Astrocyte of the spinal cord (primary cell): ENCODE measurements at places on chromosomes 13 and 19.

DNA sequence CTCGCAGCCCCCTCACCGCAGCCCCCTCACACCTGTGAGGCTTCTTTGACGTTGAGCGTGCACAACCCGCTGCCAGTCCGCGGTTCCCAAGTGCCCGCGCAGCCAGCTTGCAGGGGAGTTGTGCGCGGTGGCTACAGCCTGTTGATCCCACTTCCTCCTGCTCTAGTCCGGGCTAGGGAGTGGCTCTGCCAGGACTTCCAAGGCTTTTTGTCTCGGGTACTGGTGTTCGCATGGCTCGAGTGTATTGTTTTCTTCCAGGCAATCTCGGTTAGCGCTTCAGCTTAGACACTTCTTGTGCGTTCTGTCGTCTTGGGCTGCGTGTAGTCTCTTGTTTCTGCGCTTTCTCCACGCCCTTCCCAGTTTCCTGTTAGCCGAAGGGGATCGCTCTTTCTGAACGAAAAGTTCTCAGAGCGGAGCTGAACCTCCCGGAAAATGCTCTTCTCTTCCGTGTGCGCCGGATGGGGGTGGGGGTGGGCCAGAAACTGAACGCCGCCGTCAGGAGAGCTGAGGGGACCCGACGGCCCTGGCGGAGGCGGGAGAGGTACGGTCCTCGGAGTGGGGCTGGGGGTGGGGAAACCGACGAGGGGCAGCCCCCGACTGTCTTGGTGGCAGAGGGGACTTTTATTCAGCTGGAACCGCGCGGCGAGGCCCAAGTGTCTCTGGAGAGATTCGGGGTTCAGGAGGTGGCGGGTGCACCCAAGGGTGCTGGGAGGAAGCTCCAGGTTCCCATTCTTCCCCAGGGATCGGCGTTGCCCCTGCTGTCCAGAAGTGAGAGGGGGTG lies 697 bp upstream of the DGKH start:
- peak; percentile 65 for DNase-seq

DNA sequence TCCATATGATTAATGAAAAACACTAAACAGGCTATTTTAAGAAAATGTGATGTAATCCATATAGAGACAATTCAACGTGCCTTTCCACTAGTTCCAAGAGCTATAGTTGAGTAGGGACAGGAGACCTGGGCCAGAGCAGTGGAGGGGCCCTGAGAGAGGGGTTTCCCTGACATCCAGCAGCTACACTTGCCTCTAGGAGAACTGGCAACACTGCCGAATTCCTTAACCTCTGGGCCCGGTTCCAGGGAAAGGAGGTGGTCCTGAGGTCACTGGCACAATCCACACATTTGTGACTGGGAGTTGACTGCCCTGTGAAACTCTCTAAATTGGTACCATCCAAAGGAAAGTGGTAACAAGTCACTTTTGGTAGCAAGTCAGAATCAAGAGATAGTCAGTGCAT lies 264.4 kb downstream of the DCLK1 start:
- peak; percentile 29 for DNase-seq

GRCh38 chr13:31880851-31881494 lies 141.6 kb downstream of the RXFP2 start:
- DNase-seq, result no peak

GRCh38 chr13:39825886-39826285 lies 170.4 kb downstream of the COG6 start:
- no peak for DNase-seq

DNA sequence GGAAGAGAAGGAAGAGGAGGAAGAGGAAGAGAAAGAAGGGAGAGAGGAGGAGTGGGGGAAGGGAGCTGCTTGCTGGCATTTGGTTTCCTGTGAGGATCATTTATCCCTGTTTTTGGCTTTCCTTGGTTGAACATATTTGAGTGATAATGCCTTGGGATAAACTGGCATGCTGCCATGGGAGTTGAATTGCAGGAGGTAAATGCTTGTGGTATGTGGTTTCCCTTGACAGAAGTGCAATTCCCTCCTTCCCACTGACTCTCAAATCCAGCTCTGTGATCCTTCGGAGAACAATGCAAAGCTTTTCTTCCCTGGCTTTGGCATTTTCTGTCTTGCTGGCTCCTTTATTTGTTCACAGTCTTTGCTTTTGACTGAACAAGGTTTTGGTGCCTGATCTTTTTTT lies 27.2 kb upstream of the CBY2 start:
- DNase-seq, result peak; percentile 81

DNA sequence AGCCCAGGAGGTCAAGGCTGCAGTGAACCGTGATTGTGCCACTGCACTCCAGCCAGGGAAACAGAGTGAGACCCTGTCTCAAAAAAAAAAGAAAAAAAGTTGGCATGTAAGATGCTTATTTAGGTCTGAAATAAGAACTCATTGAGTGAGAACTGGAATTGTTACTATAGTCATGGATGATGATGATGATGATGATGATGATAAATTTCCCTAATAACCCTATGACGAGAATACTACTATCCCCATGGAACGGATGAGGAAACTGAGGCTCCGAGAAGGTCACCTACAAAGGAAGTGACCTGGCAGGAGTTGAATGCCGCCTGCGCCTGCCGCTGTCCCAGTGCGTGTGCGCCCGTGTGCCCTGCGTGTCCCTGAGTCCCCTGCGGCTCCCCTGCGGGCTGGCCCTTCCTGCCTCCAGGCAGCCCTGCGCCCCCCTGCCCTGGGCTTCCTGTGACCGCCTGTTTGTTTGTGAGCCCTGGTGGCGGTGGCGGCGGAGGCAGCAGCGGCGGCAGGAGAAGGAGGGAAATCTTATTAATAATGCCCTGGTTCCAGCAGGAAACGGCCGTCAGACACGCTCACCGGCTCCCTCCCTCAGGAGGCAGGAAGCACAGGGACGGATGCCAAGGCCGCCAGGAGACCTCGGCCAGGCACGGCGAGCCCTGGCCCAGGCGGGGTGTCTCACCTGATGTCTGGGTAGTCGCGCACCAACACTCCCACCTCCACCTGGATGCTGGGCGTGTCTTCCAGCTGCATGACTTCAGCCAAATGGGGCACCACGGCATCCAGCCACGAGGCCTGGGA lies 29.6 kb downstream of the EXOC3L2 start:
- DNase-seq, result no peak

GRCh38 chr19:33394006-33394722 lies 20.7 kb downstream of the CEBPG start:
- peak; percentile 63 for DNase-seq

GRCh38 chr13:97743938-97744337 lies 209.5 kb upstream of the IPO5 start:
- peak; percentile 9 for DNase-seq

GRCh38 chr13:46404733-46405100 lies 17.7 kb upstream of the RUBCNL start:
- DNase-seq, result no peak

GRCh38 chr13:109483284-109483683 lies 303.1 kb downstream of the IRS2 start:
- DNase-seq, result no peak
